ENCODE measurements at places on chromosomes 13 and 19.

DNA sequence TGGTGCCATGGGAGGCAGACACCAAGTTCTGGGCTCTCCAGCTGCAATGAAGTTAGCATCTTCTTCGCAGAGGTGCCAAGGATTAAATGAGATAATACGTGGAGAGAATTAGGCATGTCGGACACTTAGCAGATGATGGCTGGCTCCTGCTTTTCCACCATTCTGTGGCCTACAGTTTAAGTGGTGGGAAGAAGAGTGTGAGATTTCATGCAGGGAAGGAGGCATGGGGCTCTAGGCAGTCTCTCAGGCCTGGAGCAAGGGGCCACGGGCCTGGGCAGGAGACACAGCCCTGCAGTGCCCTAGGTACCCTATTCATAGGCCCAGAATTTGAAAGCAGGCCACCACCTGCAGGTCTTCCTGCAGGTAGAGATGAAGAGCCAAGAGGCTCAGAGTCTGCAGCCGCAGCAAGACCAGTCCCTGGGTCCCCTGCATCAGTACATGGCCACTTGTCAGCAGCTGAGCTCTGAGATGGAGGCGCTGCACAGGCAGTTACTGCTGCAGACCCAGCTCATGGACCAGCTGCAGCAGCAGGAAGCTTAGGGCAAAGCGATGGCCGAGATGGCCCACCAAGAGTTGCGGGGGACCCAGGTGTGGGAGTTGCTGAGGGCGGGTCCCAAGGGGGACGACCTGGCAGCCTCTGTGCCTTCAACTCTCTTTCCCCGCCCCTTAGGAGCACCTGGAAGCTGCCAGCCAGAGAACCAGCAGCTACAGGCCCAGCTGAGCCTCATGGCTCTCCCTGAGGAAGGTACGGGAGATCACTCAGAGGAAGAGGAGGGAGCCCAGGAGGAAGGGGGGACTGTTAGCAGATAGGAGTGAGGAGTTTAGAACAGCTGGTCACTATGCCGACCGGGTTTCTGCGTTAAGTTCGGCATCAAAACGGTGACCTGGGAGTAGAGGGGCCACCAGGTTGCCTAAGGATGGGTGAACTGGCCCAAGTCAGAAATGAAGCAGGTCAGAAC lies 33.2 kb upstream of the ZNF492 start:
- DNase-seq, result no peak

- DNase-seq, result no peak
These were observed 4.2 kb downstream of the ATP8B3 start for GRCh38 chr19:1807695-1808394.

DNA sequence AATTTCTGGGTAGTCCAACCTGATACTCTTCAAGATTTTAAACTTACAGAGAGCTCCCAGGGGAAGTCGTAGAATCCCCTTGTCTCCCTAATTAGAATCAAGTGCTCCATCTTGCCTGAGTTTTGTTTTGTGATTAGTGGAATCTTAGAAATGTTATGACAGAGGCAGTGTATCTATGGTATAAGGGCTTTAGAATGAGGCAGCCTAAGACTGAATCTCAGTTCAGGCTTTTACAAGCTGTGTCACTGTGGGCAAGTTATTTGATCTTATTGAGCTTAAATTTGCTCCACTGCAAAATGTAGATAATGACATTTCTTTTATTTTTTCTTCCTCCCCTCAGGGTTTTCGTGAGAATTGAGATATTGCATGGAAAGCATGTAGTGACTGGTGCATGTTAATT lies 215.5 kb downstream of the POSTN start:
- DNase-seq, result no peak

- no peak for DNase-seq
These were observed 160.5 kb downstream of the TEX29 start for GRCh38 chr13:111480976-111481375.

GRCh38 chr19:29630655-29631054 lies 24.6 kb downstream of the POP4 start:
- no peak for DNase-seq

GRCh38 chr19:40580619-40581018 lies 3.9 kb downstream of the SHKBP1 start:
- no peak for DNase-seq

GRCh38 chr19:38737921-38738737 lies 6.1 kb downstream of the CAPN12 start:
- DNase-seq, result no peak

DNA sequence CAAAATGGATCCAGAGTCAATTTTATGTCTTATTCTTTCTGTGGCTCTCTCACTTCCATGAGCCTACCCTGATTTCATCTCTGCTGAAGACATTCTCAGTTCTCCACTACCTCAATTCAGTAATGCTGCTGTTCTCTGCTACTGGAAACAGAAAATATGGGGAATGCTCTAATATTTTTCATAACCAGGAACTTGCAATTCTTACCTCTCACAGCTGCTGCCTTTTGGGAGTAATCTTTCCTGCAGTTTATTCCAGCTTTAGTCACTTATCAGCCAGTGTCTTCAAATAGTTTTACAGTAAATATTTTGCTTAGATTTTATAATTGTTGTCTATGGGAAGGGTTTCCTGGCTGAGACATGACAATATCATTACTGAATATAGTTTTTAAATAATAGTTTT lies 145.1 kb upstream of the UFM1 start:
- DNase-seq, result no peak

DNA sequence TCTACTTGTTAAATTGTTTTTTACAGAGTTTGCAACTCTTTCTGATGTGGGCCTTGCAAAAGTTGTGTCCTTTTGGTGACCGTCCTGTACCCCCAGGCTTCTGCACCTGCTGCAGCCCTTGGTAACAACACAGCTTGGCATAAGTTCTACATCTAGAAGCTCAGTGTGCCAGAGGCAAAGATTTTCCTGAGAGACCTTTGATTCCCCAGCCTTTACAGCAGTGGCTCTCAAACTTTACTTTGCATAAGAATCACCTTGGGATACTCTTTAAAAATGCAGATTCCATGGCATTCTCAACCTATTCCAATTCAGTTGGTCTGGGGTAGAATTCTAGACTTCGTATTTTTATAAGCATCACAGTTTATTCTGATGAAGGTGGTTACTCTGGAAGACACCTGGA lies 260.9 kb downstream of the DCT start:
- no peak for DNase-seq

DNA sequence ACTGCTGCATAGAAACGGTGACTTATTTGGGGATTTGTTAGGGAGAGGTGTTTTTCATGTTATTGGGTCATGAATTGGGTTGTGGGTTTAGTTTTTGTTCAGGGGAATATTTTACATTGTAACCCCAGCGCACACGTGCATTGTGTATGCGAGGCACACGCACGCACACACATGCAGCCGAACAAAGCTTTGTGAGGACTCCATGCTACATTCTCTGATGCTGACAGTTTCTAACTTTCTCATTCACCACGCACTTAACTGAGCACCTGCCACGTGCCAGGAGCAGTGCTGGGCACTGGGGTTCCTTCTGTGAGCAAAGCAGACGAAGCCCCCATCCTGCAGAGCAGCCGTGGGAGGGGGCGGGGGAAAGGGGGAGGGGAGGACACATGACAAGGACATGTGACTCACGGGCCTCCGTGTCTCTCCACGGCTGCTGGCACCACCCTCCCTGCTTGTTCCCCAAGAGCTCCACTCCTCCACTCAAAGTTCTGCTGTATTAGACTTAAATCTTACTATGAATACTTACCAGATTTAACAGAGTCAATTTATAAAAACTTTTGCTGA lies 55.6 kb downstream of the SLC7A9 start:
- DNase-seq, result peak; percentile 16

GRCh38 chr19:17873786-17874757 lies 2.3 kb downstream of the SLC5A5 start:
- DNase-seq, result no peak

GRCh38 chr13:96089749-96090239 lies at the start of gene HS6ST3:
TSS of gene HS6ST3 (plus strand) at chr13:96090107.
- peak; percentile 70 for DNase-seq

Measured in posterior cingulate gyrus (tissue), 11 donors.